ENCODE measurements at places on chromosomes 7 and 10.

GRCh38 chr10:8075282-8076260 lies 21.1 kb downstream of the GATA3 start:
- no peak for DNase-seq

DNA sequence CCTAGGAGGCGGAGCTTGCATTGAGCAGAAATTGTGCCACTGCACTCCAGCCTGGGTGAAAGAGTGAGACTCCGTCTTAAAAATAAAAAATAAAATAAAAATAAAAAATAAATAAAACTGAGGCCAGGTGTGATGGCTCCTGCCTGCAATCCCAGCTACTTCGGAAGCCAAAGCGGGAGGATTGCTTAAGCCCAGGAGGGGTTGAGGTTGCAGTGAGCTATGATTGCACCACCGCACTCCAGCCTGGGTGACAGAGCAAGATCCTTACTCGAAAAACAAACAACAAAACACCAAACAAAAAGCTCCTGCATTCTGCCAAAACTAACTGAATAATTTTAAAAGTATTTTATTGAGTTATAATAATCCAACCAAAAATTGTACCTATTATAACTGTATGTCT lies 36.2 kb downstream of the AGAP4 start:
- no peak for DNase-seq

DNA sequence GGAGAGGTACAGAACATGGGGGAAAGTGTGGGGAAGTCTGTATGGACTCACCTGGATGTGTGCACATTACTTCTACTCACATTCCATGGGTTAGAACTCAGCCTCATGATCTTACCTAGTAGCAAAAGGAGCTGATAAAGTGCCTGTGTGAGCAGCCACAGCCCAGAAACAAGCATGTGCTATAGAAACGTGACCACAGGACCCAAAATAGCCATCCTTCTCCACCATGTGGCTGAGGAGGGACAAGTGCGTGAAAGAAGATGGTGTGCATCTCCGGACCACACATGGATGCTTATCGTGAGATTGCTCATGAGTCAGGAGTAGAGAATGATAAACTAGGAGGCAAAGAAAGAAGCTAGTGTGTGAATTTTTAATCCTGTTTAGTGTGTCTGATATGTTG lies 336.4 kb upstream of the PLXDC2 start:
- no peak for DNase-seq

GRCh38 chr7:151796091-151796870 lies 80.6 kb downstream of the PRKAG2 start:
- DNase-seq, result peak; percentile 25

- peak; percentile 88 for DNase-seq
Observed at GRCh38 chr10:110273474-110273873, 31.2 kb downstream of the SMNDC1 start.

GRCh38 chr10:101875068-101875688 lies 31.6 kb upstream of the KCNIP2 start:
- DNase-seq, result no peak

GRCh38 chr7:143978585-143978984 lies 21.5 kb upstream of the OR6B1 start:
- no peak for DNase-seq

DNA sequence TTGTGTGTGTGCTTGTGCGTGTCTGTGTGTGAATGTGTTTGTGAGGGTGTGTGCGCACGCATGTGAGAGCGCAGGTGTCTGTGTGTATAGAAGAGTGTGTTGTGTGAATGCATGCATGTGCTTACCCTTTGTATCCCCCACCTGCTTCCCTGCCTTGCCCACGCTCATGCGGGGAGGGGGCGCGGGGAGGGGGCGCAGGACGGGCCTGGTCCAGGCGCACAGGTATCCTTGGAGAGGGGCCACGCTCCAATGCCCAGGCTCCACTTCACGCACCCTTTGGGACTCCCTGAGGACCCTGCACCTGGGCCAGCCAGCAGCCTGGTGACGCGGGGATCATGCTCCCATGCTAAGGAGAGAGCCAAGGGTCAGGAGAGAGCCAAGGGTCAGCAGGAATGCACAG lies 47.9 kb upstream of the EN2 start:
- DNase-seq, result no peak

Data from fibroblast of the aortic adventitia (primary cell).